Glomerular endothelial cell (primary cell): ENCODE measurements at places on chromosomes 16 and 17. TPM values are rescaled to one million over a fixed set of nuclear protein-coding genes. Genes with fewer than 3 reads are reported as not detected.

DNA sequence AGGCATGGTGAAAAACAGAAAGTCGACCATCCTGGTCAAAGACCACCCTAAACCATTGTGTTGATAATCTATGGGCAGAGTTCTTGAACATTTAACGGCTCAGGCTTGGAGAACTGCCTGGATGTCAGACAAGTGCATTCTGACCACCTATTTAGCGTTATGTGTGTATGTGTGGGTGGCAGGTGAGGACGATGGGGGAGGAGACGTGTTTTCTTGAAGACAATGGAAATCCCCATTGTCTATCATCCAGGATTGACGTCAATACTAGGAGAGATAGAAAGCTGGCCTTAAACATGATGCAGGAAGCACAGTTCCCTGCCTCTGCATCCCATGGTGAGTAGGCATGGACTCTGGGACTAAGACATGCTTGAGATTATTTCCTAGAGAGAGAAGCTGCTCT lies 157.4 kb upstream of the MAF start:
- no peak for DNase-seq

DNA sequence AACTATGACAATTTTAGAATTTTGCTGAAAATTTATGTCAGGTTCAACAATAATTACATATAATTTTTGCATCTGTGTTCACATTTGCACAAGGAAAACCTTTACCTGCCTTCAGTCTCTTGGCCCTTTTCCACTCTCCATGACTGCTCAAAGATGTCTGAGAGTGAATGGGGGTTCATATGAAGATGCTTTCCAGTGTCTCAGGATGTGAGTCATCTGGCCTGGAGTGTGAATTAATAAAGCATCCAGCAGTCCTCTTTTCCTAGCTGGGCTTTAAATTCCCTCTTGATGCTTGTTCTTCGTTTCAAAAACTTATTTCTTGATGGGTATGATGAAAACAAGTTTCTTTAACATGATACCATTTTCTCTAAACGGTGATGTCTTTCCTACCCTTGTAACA lies 99.9 kb downstream of the CDK5R1 start:
- no peak for DNase-seq

Gene LRRC46
- 0.24 TPM in 1 of 2 replicates, not detected in the other for total RNA-seq

Gene FOXF1
- 10.6 and 11.6 TPM in 2 replicates for total RNA-seq

Gene MYCBPAP
- total RNA-seq, result 0.23 and 1.6 TPM in 2 replicates

Gene PYY
- total RNA-seq, result 0.64 TPM in 1 of 2 replicates, not detected in the other
